Tibial nerve (tissue), 4 donors: ENCODE measurements at places on chromosomes 2 and 18. TPM values are rescaled to one million over a fixed set of nuclear protein-coding genes. Genes with fewer than 3 reads are reported as not detected.

Gene SPEG
- total RNA-seq = 10.2 TPM

Gene MEIS1
- total RNA-seq = 9.0 TPM

- H3K27me3 ChIP-seq = no peaks in the 10 kb centered on the region
- no peaks in the 10 kb centered on the region for H3K36me3 ChIP-seq
- no peaks in the 10 kb centered on the region for H3K4me1 ChIP-seq
- H3K4me3 ChIP-seq = no peak overlapping the region
- no peak overlapping the region for H3K27ac ChIP-seq
These were observed 123.6 kb downstream of the LRATD1 start for GRCh38 chr2:14756122-14756541.

- H3K4me3 ChIP-seq = no peak overlapping the region
- H3K36me3 ChIP-seq = no peaks in the 10 kb centered on the region
- H3K27ac ChIP-seq = no peak overlapping the region
- H3K27me3 ChIP-seq = no peaks in the 10 kb centered on the region
- H3K4me1 ChIP-seq = peaks cover 3% of the 10 kb centered on the region
- no peak for DNase-seq
These were observed 31.9 kb upstream of the TFPI start for GRCh38 chr2:187586011-187586641.

GRCh38 chr18:44778788-44779187 lies 98.1 kb downstream of the SETBP1 start:
- no peak for DNase-seq
- no peak overlapping the region for H3K4me3 ChIP-seq
- H3K36me3 ChIP-seq = no peaks in the 10 kb centered on the region
- H3K27me3 ChIP-seq = no peaks in the 10 kb centered on the region

DNA sequence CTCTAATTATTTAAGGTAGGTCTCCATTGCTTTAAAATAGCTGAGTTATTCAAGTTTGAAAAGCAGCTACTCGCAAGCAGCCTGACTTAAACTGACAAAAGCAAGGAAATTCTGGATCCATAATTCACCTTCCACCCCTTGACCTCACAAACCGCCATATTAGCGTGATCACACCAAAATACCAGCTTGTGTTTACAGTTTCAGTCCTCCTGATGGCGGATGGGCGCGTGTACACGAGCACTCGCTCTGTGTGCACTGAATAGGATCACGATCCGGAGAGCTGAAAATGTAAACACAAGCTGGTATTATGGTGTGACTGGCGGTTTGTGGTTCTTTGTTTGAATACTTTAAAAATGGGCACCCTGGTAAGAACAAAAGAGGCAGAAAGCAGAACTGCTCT lies 42.4 kb upstream of the PSMD14 start:
- H3K4me1 ChIP-seq = no peaks in the 10 kb centered on the region
- H3K4me3 ChIP-seq = no peak overlapping the region
- H3K36me3 ChIP-seq = no peaks in the 10 kb centered on the region
- no peak for DNase-seq

GRCh38 chr2:234272069-234272850 lies 221.8 kb downstream of the SPP2 start:
- no peaks in the 10 kb centered on the region for H3K4me1 ChIP-seq
- no peaks in the 10 kb centered on the region for H3K27me3 ChIP-seq
- DNase-seq = no peak
- no peak overlapping the region for H3K27ac ChIP-seq
- no peak overlapping the region for H3K4me3 ChIP-seq
- no peaks in the 10 kb centered on the region for H3K36me3 ChIP-seq

DNA sequence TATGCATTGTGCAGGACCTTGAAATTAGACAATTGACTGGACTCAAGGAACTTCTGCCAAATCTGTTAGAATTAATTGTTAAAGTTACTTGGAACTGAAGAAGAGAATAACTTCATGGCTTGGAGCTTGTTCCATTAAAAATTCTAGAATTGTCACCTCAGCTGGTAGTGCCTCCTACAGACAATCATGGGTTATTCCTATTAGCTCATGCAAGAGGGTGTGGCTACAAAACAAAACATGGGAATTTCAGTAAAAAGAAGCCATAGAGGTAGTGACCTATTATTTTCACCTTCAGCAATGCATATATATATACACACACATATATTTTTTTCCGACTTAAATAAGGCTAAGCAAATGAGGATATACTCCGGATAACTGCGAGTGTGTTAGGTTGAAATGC lies 181.9 kb upstream of the DTNA start:
- H3K27me3 ChIP-seq = no peaks in the 10 kb centered on the region
- H3K36me3 ChIP-seq = no peaks in the 10 kb centered on the region
- H3K4me1 ChIP-seq = no peaks in the 10 kb centered on the region
- no peak overlapping the region for H3K27ac ChIP-seq
- no peak for DNase-seq

DNA sequence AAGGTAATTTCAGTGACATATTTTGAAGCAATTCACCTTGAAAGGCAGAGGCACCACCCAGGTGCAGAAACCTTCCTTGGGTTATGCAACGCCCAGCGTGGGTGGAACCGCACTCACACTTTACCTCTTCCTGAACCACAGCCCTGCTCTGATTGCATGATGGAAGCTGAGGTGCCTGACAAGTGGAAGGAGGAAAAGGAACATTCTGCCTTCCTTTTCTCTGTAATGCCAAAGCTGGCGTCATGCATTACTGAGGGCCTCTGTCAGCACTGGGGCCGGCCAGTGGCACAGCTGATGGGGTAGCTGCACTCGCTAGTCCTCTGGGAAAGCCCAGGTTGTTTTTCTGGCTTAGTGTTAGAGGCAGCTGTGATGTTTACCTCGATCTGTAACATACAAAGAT lies 266.5 kb downstream of the NEDD4L start:
- no peaks in the 10 kb centered on the region for H3K36me3 ChIP-seq
- no peak overlapping the region for H3K4me3 ChIP-seq
- no peak for DNase-seq
- H3K4me1 ChIP-seq = no peaks in the 10 kb centered on the region

- no peaks in the 10 kb centered on the region for H3K27me3 ChIP-seq
- DNase-seq = no peak
- H3K4me3 ChIP-seq = no peak overlapping the region
- no peak overlapping the region for H3K27ac ChIP-seq
- H3K36me3 ChIP-seq = peaks cover 13% of the 10 kb centered on the region
- no peaks in the 10 kb centered on the region for H3K4me1 ChIP-seq
These were observed 30.6 kb downstream of the IGFBP2 start for GRCh38 chr2:216663846-216664245.

DNA sequence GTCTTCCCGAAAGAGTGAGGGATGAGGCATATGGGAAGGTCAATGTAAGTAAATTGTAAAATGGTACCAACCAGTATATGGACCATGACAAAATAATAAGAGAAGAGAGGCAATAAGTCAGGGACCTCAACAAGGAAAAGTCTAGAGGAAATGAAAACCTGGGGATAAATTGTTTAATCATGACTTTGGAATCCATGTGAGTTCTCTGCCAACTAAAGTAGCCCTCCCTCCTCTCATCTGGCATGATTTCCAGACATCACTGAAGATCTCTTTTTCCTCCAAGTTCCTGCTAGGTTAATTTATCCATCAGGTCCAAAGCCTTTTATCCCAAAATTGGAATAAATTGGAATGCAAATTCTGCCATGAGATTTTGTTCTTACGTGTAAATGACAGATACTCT lies 417.9 kb downstream of the NRXN1 start:
- no peak overlapping the region for H3K27ac ChIP-seq
- no peaks in the 10 kb centered on the region for H3K36me3 ChIP-seq
- H3K4me3 ChIP-seq = no peak overlapping the region
- H3K27me3 ChIP-seq = no peaks in the 10 kb centered on the region

DNA sequence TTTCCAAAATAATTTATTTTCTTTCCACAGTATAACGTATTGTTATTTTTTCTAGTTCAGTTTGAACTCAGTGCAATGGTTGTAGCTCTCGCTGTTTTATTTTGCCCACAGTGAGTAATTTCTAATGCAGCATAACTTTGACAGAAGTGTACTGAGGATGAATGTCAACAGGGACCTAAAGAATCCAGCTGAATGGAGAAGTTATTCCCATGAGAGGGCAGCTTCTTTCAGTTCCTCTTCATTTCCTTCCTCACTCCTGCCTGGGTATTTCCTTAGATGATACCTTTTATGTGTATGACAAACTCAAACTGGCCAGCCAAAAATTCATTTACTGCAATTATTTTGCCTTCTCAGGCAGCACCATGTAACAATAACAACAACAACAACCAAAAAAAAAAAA lies 1223.1 kb upstream of the ZEB2 start:
- no peaks in the 10 kb centered on the region for H3K4me1 ChIP-seq
- no peak overlapping the region for H3K27ac ChIP-seq
- no peak for DNase-seq
- H3K4me3 ChIP-seq = no peak overlapping the region
- no peaks in the 10 kb centered on the region for H3K27me3 ChIP-seq

DNA sequence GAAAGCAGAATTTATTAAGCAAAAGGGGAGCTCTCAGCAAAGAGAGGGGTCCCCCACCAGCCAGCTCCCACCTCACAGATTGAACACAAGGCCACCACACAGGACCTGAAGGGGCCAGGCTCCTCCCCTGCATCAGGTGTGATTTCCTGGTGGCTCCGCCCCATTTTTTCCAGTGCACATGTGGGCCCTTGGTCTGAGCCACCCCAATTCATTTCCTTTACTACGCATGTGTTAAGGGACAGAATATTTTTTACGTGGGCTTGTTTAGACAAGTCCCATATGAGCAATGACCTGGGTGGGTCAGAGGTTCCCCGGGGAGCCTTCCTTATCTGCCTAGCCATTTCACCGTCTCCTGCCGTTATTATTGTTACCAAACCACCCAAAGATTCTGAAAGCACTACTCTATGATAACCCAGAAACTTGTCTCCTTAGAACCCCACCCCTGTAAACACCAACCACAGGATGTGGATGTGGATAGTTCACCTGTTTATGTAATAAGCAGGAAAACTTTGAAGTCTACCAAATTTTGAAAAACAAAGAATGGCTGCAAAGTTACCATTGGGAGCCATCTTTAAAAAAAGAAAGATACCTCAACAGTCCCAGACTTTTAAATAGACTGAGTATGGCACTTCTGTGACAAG lies 191.7 kb downstream of the CD226 start:
- no peak overlapping the region for H3K4me3 ChIP-seq
- DNase-seq = no peak
- no peak overlapping the region for H3K27ac ChIP-seq
- H3K4me1 ChIP-seq = peaks cover 2% of the 10 kb centered on the region
- H3K36me3 ChIP-seq = no peaks in the 10 kb centered on the region

DNA sequence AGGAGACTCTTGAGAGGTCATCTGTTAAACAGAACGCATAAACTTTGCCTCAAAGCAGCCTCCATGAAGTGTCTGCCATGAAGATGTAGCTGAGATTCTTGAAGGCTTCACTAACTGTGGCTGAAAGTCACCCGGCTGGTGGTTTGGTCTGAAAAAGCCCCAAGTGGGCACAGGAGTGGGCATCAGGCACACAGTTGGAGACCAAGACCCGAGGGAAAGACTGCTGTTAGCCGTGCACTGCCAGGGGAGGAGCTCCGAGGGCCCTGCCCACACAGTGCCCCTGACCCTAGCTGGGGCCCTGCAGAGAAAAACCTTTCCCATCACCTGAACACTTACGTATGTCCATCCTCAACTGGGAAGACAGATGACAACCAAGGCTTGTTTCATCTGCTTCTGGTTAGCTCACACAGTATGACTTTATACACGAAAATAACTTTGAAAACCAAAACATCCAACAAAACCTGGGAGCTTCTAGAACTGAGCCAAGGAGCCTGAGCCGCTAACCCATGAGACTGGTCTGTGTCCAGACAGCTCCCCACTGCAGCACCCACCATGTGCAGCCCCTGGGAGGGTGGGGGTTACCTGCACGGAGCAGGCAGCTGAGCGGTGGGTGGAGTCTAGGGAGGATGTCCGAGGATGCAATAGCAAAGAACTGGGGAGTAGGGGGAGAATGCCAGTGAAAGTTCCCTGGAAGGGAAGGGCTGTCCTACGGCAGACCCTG lies 15.4 kb downstream of the HJURP start:
- no peak for DNase-seq
- no peaks in the 10 kb centered on the region for H3K27me3 ChIP-seq
- H3K27ac ChIP-seq = no peak overlapping the region
- no peaks in the 10 kb centered on the region for H3K36me3 ChIP-seq
- no peak overlapping the region for H3K4me3 ChIP-seq

DNA sequence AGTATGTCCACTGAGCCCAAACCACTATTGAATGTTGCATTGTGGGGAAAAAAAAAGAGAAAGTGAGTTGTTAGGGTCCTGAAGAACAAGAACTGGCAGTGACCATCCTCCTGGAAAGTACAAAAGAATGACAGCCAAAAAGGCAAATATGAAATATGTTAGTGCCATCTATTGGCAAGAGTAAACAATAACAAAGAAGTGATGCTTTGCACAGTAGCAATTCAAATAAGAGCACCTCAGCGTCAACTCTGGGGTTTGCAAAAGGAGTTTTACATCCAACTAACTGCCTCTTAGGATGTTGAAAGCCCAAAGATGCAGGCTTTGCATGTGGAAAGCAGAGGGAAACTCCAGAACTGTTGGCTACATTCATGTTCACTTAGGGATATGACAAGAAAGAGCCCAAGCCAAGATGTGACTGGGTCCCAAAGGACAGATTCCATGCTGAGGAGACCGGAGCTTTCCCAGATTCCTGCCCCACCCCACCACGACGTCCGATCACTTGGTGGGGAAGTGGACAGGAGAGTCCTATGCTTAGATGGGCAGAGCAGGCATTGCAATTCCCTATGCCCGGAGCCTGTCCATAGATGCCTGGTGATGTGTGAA lies 15.6 kb downstream of the TRABD2A start:
- H3K36me3 ChIP-seq = no peaks in the 10 kb centered on the region
- DNase-seq = no peak
- no peaks in the 10 kb centered on the region for H3K27me3 ChIP-seq
- no peak overlapping the region for H3K27ac ChIP-seq
- no peak overlapping the region for H3K4me3 ChIP-seq
